ENCODE measurements at places on chromosomes 12 and 14. TPM values are rescaled to one million over a fixed set of nuclear protein-coding genes. Genes with fewer than 3 reads are reported as not detected.

The RAD51AP1 gene
- 5.3 TPM for total RNA-seq

The RNU6-7 gene
- total RNA-seq = not detected

GRCh38 chr12:7112041-7112440 lies 3.0 kb upstream of the C1RL start:
- no peak for DNase-seq

DNA sequence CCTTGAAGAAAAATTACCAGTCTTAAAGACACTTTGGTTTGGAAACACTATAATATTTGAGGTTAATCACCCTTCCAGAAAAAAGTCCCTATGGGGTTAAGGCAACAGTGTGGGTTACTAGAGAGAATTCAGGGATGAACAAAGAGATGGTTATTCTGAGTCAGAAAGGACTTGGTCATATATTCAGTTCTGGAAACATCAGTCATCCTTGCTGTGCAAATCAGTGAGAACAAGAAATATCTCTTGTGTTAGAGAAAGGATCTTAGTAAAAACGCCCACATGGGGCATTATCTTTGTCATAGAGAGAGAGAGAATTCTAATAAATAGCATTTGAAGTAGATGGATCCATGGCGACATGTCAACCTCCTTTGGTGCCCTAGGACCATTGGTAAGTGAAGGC lies 59.4 kb upstream of the E2F7 start:
- peak; percentile 82 for DNase-seq

DNA sequence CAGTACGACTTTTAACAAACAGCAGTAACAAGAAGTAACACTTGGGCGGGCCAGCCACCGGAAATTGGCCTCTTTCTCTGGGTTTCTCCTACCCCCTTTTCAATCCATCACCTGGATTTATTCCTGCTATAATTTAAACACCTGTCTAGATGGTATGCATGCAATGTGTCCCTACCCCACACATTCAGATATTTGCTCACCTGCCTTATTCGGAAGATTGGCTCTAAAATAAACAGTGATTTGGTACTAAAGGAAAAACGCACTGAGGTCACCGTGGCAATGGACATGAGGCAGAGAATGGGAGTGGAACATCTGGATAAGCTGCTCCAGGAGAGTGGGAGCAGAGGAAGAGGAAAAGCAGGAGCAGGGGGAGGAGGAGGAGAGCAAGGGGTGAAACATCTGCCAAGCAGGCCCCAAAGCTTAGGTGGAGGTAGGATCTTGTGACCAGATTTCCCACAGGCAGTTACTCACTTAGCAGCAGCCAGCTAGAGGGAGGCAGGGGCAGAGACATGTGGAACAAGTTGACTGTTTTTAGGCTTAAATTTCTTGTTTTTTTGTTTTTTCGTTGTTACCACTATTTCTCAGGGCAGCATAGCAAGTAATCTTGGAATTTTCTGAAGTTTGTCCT lies 150.9 kb downstream of the TTLL5 start:
- DNase-seq = no peak

- no peak for DNase-seq
Measured at GRCh38 chr12:69054343-69055056, 121.5 kb upstream of the CPM start.

GRCh38 chr14:88546621-88547385 lies 8.0 kb downstream of the PTPN21 start:
- DNase-seq = no peak

GRCh38 chr12:66467932-66468331 lies 165.6 kb downstream of the HELB start:
- DNase-seq = no peak

DNA sequence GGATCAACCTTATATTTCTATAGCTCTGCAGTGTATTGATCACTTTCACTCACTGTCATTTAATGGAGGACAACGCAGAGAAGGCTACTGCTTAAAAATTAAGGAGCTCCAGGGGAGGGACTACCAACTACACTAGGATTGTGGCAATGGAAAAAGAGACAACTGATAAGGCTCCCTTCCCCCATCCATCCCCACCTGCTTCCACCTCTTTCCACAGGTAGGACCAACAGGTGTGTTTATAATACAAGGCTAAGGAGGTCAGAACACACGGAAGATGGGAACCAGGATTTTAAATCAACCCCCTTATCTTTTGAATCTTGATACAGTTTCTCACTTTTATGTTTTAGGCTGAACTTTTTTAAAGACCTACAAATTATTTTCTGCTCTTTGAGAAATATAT lies 90.8 kb downstream of the STAB2 start:
- no peak for DNase-seq

DNA sequence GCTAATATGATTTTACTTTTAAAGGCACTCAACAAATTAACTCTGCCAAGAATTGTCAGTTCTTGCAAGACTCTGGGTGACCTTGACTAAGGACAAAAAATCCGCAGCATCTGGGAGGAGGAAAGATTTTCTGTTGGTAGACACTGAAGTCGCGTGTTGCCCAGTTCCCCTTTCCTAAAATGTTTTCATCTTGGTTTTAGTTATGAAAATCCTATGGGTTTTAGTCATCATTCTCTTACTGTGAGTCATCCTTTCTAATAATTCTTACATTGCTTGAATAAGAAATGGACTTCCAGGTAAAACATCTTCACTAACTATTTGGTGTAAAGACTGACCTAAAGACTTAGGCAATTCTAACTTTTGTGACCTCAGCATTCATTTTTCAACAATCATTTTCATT lies 9.1 kb downstream of the GSG1 start:
- DNase-seq = peak; percentile 62

- DNase-seq = no peak
Measured at GRCh38 chr14:73462815-73463214, 4.5 kb upstream of the NUMB start.

GRCh38 chr12:130764475-130765185 lies 48.5 kb upstream of the RIMBP2 start:
- peak; percentile 49 for DNase-seq
